HCT116 (cell line): ENCODE measurements at places on chromosomes 16 and 17. TPM values are rescaled to one million over a fixed set of nuclear protein-coding genes. Genes with fewer than 3 reads are reported as not detected.

The KCNJ18 gene
- not detected for total RNA-seq

The KRTAP9-6 gene
- not detected for total RNA-seq

The SPNS2 gene
- total RNA-seq = 1.6 TPM

The C17orf113 gene
- 2.3 TPM for total RNA-seq

- H3K27me3 ChIP-seq = no peaks in the 10 kb centered on the region
- DNase-seq = peak; percentile 61
- H3K4me1 ChIP-seq = peaks cover 19% of the 10 kb centered on the region
- peak overlapping the region; percentile 54 for H3K4me3 ChIP-seq
- H3K36me3 ChIP-seq = no peaks in the 10 kb centered on the region
- no peak overlapping the region for H3K27ac ChIP-seq
Measured at GRCh38 chr17:19744922-19745757, 3.0 kb downstream of the ALDH3A1 start.

GRCh38 chr17:48451489-48451888 lies 21.5 kb upstream of the SKAP1 start:
- H3K27ac ChIP-seq = no peak overlapping the region
- no peaks in the 10 kb centered on the region for H3K36me3 ChIP-seq
- peaks cover 5% of the 10 kb centered on the region for H3K4me1 ChIP-seq
- no peaks in the 10 kb centered on the region for H3K27me3 ChIP-seq
- DNase-seq = no peak

- H3K4me1 ChIP-seq = peaks cover 6% of the 10 kb centered on the region
- no peak for DNase-seq
- no peak overlapping the region for H3K4me3 ChIP-seq
- H3K27ac ChIP-seq = no peak overlapping the region
Measured at GRCh38 chr16:84111525-84111924, 5.2 kb downstream of the MBTPS1 start.

DNA sequence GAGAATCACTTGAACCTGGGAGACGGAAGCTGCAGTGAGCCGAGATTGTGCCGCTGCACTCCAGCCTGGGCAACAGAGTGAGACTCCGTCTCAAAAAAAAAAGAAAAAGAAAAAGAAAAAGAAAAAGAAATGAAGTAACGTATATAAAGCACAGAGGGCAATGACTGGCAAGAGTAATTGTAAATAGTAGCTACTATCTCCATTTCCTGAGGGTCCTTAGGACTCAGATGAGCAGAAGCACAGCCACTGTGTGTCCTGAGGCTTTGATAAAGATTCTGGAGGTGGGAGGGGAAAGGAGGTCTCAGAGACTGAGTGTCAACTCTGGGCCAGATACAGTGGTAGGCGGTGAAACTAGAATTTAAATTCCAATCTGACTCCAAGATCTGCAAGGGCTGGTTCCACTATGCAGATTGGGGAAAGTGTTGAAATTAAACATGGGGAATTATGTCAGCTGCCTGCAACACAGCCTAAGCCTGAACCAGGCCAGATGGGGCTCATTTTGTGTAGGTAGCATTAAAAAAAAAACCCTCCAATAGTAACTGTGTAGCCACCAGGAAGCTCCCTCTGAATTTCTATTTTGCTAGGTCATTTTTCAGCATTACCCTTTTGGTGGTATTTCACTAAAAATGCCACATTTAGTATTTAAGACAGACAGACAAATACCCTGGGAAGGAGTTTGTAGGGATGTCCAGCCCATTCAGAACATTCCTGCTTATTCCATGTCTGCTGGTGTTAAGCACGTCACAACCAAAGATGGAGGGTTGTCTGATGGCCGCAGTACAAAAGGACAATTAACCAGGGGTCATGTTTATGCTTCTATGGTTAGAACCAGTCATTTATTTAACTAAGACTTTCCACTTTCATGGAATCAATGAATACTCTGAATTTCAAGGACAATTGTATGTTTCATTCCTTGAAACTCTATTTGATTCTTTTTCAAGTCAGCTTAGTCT lies 46.1 kb downstream of the TBX4 start:
- H3K27me3 ChIP-seq = no peaks in the 10 kb centered on the region
- peak overlapping the region; percentile 34; the same call in 1 of the 2 replicates for H3K27ac ChIP-seq
- no peaks in the 10 kb centered on the region for H3K36me3 ChIP-seq

GRCh38 chr16:67326472-67327309 lies at the start of the genes KCTD19 and LRRC36:
Gene KCTD19, minus strand, starts transcription at chr16:67326741. Its CDS starts 34 bp downstream, at chr16:67326707.
Gene LRRC36, plus strand, starts transcription at chr16:67326815. Its CDS starts 48 bp downstream, at chr16:67326863.
- no peaks in the 10 kb centered on the region for H3K36me3 ChIP-seq
- H3K27me3 ChIP-seq = peaks cover 9% of the 10 kb centered on the region; the same call in 1 of the 2 replicates
- no peak within 1 kb of the TSS for H3K27ac ChIP-seq
- DNase-seq = no peak

DNA sequence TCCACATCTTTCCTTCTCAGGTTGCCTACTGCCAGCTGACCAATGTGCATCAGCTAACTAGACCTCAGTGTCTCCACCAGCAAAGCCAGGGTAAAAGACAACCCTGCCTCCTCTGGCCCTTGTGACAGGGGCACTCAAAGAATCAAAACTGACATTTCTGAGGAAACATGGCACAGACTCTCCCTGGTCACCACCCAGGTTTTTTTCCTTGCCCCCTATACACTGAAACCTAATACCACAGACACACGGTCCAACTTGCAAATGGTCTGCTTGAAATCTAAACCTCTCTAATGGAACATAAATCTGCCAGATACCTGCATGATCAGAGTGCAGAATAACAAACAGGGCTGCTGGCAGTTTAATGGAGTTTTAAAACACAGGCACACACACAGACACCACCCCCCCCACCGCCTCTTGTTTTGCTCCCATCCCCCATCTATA lies 19.5 kb upstream of the CORO6 start:
- no peaks in the 10 kb centered on the region for H3K27me3 ChIP-seq
- no peak overlapping the region for H3K27ac ChIP-seq
- no peak overlapping the region for H3K4me3 ChIP-seq
- H3K4me1 ChIP-seq = peaks cover 11% of the 10 kb centered on the region

GRCh38 chr16:57818377-57819064 lies 16.2 kb upstream of the KIFC3 start:
- no peak overlapping the region for H3K27ac ChIP-seq
- H3K4me3 ChIP-seq = no peak overlapping the region
- DNase-seq = no peak
- H3K4me1 ChIP-seq = peaks cover 25% of the 10 kb centered on the region

GRCh38 chr17:61672140-61672539 lies 81.1 kb upstream of the NACA2 start:
- no peaks in the 10 kb centered on the region for H3K27me3 ChIP-seq
- H3K4me3 ChIP-seq = no peak overlapping the region
- no peak overlapping the region for H3K27ac ChIP-seq
- no peak for DNase-seq

DNA sequence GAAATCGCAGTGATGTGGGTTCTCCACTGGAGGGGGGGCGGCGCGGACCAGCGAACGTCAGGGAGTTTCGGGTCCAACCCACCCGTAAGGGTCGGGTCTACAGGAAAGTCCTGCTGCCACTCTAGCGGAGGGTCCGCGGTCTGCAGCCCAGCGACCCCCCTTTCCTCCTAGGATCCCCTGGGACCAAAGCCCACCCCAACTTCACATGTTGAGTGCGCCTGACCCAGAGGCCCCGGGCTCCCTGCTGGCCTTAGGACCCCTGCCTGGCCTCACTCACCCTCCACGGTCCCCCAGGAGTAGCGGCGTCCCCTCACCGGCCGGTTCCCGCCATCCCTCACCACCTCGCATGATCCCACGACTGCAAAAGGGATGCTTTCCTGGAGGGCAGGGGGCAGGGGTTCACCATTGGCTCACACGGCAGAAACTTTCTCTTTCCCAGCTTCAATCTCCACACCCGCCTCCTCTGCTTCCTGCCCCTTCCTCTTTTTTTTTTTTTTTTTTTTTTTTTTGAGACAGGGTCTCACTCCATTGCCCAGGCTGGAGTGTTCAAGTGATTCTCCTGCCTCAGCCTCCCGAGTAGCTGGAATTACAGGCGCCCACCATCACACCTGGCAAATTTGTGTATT lies 3.1 kb downstream of the SEPTIN1 start:
- H3K4me3 ChIP-seq = peak overlapping the region; percentile 64
- H3K36me3 ChIP-seq = no peaks in the 10 kb centered on the region
- no peaks in the 10 kb centered on the region for H3K27me3 ChIP-seq
- peak overlapping the region; percentile 97 for H3K27ac ChIP-seq
- DNase-seq = no peak

- no peak overlapping the region for H3K27ac ChIP-seq
- H3K4me3 ChIP-seq = no peak overlapping the region
- H3K4me1 ChIP-seq = no peaks in the 10 kb centered on the region
- H3K27me3 ChIP-seq = no peaks in the 10 kb centered on the region
Measured at GRCh38 chr16:10767127-10767526, 23.5 kb downstream of the NUBP1 start.

- no peak overlapping the region for H3K27ac ChIP-seq
- H3K4me3 ChIP-seq = no peak overlapping the region
- H3K27me3 ChIP-seq = no peaks in the 10 kb centered on the region
- H3K4me1 ChIP-seq = no peaks in the 10 kb centered on the region
- H3K36me3 ChIP-seq = no peaks in the 10 kb centered on the region
Measured at GRCh38 chr16:65066651-65067050, 55.2 kb downstream of the CDH11 start.

DNA sequence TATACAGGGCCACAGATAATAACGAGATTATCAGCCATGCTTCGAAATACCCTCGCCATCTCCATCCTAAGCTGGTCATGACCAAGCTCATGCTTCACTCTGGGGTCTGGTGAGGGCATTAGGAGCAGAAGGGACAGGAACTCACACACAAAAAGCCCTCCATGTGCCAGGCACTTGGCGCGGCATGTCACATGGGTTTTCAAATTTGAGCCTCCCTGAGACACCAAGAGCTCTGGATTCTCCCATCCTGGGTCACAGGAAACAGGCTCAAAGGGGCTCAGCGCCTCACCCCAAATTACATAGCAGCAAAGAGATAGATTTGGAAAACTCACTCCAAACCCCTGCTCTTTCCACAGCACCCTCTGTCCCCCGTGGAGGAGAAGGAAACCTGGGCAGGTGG lies 239.5 kb downstream of the GSG1L start:
- H3K36me3 ChIP-seq = no peaks in the 10 kb centered on the region
- no peak overlapping the region for H3K27ac ChIP-seq
- H3K27me3 ChIP-seq = peaks cover 13% of the 10 kb centered on the region; the same call in 1 of the 2 replicates
- DNase-seq = no peak
- no peaks in the 10 kb centered on the region for H3K4me1 ChIP-seq

DNA sequence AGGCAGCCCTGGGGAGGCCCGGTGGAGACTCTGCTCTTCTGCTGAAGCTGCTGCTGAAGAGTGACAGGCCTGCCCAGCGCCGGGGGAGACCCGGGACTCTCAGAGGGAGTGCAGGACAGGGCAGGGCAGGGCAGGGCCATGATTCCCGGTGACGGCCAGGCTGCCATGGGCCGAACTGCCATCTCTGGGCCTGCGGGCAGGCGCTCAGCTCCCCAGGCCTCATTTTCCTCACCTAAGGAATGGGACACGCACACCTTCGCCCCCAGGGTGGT lies 22.6 kb upstream of the SSTR5 start:
- no peaks in the 10 kb centered on the region for H3K27me3 ChIP-seq
- H3K4me3 ChIP-seq = no peak overlapping the region

GRCh38 chr16:11667221-11667823 lies 933 bp upstream of the SNN start:
- no peak overlapping the region for H3K27ac ChIP-seq
- H3K27me3 ChIP-seq = no peaks in the 10 kb centered on the region
- H3K36me3 ChIP-seq = no peaks in the 10 kb centered on the region
- DNase-seq = no peak

- no peaks in the 10 kb centered on the region for H3K27me3 ChIP-seq
- no peak overlapping the region for H3K4me3 ChIP-seq
- peaks cover 2% of the 10 kb centered on the region; the same call in 1 of the 2 replicates for H3K36me3 ChIP-seq
- DNase-seq = no peak
- no peak overlapping the region for H3K27ac ChIP-seq
Measured at GRCh38 chr16:88700636-88701482, 5.3 kb downstream of the RNF166 start.

- H3K27ac ChIP-seq = no peak overlapping the region
- no peak overlapping the region for H3K4me3 ChIP-seq
- H3K36me3 ChIP-seq = no peaks in the 10 kb centered on the region
Measured at GRCh38 chr16:47096297-47096696, 47.4 kb downstream of the NETO2 start.

DNA sequence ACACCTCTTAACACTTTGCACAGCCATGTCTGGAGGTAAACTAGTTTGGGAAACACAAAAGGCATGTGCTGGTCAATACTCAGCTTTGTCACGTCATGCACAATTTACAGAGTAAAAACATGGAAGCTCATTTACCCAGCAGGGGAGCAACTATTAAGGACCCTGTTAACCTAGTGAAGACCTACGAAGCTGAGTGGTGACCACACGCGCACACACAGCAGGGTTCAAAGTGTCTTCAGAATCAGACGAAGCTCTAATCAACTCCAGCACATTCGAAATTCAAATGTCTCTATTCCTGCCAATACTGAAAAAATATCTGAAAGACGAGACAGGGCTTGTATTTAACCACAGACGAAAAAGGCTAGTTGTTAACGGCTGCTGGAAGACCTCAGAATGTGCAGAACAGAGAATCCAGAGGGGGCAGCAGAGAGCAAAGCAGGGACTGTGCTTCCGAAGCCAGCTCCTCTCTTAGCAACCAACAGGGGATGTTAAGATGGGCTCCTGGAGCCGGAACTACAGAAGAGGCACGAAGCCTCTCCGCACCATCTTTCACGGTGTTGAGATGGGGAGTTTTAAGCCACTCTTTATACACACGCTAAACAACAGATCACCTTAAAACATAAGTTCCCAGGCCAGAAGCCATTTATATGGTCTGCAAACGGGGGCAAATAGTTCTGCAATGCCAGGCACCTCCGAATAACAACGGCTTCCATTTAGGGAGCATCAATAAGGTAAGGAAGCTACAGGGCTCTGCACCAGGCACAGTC lies 45.7 kb downstream of the CMTM4 start:
- no peaks in the 10 kb centered on the region for H3K36me3 ChIP-seq
- peak; percentile 60 for DNase-seq
- H3K27ac ChIP-seq = no peak overlapping the region
- no peak overlapping the region for H3K4me3 ChIP-seq

DNA sequence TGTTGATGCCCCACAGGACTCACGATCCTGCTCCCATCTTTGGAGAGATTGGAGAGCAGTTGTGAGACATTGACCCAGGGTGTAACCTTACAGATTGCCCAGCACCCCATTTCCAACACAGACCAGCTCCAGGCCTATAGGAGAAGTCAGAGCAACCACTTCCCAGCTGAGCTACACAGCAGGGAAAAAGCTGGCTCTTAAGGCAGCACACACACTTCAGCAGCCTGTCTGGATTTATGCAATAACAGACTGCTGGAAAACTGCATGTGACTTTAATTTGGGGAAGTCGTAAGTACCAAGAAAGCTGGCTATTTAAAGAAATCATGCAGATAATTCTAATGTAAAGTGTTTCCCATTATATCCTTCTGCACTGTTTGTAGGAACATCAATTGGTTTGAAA lies 30.8 kb downstream of the NOG start:
- H3K27ac ChIP-seq = no peak overlapping the region
- peaks cover 5% of the 10 kb centered on the region; the same call in 1 of the 2 replicates for H3K27me3 ChIP-seq
- H3K36me3 ChIP-seq = no peaks in the 10 kb centered on the region
- H3K4me3 ChIP-seq = no peak overlapping the region
